Jurkat, Clone E6-1 (cell line): ENCODE measurements at places on chromosomes 4 and X.

DNA sequence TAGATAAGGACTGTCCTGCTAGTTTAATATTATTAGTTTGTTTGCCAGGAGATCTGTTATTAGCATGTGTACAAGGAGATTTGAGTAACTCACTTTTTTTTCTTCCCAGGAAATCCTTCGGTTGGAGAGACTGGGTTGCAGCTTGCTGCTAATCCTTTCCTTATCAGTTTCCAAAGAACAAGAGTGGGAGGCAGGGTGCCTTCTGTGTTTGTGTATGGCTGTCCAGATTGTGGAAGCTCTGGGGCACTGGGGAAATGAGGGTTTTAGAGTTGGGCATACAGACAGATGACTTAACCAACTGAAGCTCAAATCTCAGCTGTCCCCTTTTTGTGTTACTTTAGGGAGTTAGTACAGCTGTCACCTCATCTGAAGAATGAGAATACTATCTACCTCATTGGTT is 12.6 kb upstream of the SUPT20HL1 start:
- DNase-seq, result no peak

DNA sequence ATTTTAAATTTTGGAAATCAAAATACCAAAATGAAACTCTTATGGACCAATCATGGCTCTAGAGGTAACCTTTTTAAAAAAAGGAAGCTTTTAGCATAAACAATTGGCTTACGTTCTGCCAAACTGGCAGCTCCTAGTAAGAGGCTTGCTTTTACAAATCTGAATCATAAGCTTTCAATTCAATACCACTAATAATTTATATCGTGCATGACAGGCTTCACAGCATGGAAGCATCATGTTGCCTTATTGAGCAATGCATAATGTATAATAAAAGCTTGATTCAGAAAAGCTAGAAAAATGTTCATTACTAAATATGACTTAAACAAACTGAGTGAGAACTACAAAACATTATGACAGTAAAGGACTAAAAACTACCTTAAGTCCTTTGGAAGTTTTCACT is 280.9 kb downstream of the IQCM start:
- DNase-seq, result no peak

- no peak for DNase-seq
Measured at GRCh38 chrX:71298119-71298518, 3.4 kb upstream of the ITGB1BP2 start.

DNA sequence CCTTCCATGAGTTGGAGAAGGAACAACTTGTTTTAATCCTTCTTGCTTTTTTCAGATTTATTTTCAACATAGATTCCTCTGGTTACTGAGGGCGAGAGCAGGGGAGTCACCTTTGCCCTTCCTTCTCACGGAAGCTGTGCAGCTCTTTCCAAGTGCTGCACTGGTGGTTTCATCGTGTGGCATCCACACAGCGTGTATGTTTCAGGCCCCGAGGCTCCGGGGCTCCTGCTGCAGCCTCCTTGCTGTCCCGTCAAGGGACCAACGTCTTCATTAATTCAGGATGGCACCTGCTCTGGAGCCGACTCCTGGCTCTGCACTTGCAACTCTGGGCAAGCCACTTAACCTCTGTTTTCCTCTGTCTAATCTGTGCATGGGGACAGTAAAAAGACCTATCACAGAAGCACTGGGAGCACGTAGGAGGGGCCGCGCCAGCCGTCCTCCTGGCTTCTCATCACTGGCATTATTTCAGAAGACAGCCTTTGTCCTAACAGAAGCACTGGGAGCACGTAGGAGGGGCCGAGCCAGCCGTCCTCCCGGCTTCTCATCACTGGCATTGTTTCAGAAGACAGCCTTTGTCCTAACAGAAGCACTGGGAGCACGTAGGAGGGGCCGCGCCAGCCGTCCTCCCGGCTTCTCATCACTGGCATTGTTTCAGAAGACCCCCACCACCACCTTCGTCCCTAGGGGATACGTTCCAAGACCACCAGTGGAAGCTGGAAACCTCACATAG is 117.8 kb upstream of the NKX1-1 start:
- no peak for DNase-seq

DNA sequence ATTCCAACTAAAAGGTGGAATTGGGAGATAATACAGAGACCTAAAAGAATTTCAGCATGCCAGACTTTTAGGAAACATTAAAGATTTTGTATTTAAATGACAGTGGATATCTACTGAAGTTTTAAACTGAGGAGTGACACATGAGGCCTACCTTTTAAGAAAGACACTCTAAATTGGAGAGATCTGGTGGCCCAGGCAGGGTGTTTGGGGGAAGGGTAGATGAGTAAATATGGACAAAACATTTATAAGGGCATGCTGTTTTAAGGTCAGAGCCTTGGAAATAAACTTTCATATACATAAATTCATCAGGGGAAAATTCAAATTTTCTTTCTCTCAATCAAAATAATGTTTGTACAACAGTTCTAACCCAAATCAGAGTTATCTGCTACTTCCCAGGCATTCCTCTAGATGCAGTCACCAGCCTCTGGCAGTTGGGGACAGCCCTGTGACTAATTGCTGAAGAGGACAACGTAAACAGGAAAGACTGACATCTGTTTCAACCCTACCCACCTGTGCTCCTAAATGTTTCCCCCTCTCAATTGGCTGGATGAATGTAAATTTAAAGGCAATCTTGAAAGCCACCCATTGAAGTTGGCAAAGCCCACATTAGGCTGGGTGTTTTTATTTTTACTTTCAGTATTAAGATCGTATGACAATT is 1646.9 kb upstream of the ADGRL3 start:
- DNase-seq, result no peak

DNA sequence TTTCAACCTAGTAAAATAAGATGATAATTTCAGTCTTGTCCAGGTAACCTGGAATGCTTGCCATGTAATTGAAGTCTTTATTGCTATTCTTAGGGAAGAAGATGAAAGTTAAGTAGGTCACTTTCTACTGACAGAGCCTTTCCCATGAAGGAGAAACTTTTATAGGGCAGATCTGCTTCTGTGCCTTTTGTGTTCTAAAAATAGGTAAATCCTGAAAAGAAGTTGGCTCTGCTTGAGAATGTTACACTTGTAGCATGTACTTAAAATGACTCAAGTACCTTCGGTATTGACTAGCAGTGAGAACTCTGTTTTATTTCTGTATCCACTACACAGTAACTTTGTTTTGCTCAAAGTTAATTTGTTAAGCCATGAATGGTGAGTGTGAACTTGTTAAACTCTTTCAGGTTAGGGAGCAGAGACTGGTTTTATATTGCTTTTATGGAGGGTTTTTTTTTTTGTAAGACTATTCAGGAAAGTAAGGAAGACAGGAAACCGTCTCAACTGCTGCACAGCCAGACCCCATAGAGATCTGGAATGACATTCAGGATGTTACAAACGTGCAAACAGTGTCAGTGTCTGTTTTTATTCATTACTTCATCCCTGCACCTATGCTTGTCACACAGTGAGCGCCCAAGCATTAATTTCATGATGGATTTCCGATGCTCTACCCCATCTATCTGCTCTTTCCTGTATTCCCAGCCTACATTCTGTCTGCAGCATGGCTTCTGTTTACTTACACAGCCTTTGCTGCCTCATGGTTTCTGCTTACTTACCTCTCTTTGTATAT is 53.0 kb downstream of the SEPTIN11 start:
- no peak for DNase-seq

DNA sequence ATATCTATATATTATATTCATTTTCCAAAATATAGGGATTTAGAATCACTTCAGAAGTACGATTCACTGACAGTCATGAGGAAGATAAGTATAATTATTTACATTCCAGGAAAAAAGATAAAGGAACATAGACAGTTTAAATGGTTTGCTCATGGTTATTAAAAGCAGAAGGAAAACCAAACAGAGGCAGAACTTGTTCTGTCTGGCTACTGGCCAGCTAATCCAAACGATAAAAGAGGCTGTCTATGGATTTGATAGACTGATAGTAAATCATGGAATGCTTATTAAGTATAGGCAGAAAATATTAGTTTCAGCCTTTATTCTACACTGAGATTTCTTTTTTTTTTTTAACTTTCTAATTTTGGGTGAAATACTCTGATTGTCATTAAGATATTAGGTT is 50.2 kb downstream of the RPGR start:
- DNase-seq, result no peak

DNA sequence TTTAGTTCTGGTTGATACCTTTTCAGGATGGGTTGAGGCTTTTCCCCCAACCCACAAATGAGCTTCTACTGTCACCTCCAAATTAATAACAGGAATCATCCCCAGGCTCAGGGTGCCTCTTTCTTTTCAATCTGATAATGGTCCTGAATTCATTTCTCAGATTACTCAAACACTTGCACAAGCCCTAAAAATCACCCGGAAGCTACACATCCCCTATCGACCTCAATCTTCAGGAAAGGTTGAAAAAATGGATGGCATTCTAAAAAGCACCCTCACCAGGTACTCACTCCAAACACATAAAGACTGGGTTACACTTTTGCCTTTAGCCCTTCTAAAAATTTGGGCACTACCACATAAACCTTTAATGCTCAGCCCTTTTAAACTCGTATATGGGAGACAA is 79.9 kb downstream of the COQ2 start:
- DNase-seq, result no peak

DNA sequence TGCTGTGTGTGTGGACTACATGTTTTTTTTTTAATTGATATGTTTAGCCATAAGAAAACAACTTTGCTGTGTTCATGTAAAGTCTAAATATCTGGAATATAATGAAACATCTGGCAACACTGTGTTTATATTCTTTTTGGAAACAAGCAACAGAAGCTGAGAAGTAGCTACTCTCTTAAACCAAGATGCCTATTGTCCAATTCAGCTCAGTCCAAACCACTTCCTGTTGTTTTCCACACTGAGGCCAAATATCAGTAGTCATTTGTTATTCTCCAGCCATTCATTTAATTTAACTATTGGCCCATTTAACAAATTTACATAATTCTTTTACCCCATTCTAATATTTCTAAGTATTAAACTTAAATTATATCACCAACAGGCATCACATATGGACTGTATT is 903.0 kb upstream of the SLIT2 start:
- no peak for DNase-seq

DNA sequence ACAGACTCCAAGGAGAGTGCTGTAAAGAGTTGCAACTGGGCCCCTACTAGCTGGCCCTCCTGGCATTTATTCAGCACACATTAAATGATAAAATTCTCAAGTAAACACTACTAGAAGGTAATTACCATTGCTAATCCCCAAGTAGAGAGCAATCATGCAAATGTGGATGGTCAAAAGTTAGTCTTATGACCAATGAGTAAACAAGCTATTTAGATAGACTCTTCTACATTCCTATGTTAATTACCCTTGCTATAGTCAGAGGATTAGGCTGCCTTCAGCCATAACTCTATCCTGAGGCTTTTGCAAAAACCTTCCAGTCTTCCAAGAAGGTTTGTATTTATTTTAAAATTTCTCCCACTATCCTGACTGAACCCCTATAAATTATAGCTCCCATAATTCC is 28.3 kb upstream of the HPGD start:
- DNase-seq, result no peak

- no peak for DNase-seq
Measured at GRCh38 chrX:23885803-23886202, 21.9 kb downstream of the APOO start.
